ENCODE measurements at places on chromosomes 3 and 15.

DNA sequence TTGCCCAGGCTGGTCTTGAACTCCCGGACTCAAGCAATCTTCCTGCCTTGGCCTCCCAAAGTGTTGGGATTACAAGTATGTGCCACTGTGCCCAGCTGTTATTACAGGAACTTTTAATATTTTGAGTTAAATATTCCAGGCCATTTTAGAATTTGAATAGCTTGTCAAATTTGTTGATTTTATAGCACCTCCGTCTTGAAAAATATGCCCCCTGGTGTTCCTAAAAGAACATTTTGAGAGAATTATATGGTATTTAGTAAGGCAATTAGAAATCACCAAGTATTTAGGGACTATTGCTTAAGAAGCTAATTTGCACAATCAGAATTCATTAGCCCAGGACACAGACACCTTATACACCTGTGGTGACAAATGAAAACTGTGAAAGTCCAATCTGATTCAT lies 23.7 kb downstream of the PDE8A start:
- DNase-seq = no peak

DNA sequence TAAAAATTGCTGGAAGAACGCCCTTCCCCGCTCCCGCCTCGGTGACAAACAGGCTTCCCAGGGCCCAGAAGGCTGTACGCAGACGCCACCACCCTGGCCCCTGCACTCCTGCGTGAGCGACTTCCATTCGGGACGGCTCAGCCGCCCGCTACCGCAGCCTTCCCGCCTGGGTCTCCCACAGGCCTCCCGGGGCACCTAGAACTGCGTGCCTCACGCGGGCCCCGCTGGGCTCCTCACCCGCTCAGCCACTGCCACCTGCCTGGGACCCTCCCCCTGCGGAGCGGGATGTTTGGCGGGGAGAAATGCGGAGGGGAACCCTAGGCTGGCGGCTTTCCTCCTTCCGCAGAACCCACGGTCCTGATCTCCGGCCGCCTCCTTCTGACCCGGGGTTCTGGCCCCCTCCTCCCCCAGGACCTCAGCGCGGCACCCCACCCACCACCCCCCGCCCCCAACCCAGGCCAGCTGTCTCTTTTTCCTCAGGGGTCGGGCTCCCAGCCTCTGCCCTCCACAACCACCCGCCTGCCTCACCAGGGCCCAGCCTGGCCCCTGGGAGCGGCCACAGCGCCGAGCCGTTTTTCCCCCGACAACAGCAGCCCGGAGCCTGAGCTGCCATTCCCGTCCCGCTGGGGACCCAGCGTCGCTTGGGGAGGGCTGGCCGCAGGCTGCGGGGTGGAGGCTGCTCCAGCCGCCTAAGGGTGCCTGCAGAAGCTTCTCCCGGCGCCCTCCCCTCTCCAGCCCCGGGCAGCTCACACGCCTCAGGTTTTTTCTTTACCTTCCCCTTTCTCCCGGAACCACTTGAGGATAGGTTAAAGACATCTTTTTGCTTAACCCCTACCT lies 27.6 kb upstream of the RAB7A start:
- no peak for DNase-seq

DNA sequence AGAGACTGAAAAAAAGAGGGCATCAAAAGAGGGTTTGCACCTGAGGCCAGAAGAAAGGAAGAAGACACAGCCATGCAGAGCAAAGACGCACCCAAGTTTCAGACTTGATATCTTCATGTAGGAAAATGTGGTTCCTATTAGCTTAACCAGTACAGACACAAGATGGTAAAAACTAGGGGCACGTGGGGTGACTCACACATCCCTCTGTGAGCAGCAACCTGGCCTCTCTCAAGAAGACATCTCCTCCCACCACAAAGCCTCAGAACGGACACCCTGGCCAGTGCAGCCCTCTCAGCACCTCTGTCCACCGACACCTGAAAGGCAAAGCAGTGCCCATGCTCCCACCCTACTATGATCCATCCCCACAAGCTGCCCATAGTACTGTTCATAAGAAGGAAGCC lies 33.3 kb downstream of the GLB1 start:
- no peak for DNase-seq

- no peak for DNase-seq
Observed at GRCh38 chr3:156036258-156037053, 83.9 kb upstream of the KCNAB1 start.

- DNase-seq = no peak
Observed at GRCh38 chr15:31563421-31563820, 236.8 kb downstream of the KLF13 start.

- no peak for DNase-seq
Observed at GRCh38 chr3:8632402-8633237, 12.0 kb downstream of the SSUH2 start.

DNA sequence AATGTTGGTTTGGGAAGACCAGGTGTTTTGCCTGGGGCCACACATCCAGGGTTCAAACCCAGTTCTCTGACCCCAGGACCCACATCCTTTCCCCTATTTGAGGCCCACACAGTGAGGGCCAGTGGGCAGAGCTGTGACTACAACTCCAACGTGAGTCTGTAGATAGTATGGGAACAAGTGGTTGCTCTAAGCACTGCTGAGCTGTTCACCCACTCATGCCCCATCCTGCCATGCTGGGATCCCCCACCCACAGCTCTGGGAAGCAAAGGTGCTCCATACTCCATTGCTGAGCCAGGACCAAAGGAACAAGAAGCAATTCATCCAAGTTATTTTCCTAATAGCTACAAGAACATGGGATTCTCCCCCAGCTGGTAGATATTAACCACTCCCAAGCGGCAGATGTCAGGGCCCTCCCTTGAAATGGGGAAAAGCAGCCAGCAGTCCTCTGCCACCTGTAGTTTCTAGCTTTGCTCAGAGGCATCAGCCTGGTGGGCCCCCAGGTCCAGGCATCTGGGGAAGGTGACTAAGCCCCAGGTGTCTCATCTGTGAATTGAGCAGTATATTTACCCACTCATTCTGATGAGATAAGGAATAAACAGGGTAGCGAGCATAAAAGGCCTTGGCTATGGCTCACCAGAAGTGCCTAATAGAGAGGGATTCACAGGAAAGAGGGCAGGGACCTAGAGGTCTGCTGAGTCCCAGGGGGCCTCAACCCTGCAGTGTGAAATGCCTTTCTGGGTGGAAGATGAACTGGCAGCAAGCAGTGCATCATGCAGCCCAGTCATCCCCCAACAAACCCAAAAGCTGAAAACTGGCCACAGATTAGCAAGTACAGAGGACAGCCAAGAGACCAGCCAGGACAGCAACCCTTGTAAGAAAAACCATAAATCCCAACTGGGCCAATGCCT lies 33.4 kb downstream of the POC1A start:
- DNase-seq = no peak

DNA sequence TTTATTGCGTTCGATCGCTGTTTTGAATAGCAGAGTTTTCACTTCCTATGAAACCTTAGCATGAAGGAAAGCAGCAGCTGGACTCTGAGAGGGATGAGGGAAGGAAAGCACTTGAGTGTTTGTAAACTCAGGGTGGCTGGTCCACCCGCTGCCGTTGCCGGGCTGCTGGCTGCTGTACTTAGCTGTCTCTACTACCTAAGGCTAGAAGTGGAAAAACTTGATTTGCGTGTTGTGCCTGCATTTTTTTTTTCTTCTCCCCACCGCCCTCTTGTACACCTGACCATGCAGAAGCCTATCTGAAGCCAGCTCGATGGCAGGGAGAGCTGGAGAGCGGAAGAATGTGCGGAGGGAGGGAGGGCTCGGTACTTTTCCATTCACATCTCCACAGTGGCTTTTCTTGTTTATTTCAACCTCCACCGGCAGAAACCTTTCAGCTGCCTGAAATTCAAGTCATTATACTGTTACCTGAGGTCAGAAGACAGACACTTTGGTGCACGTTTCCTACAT lies 4.8 kb upstream of the BCL6 start:
- no peak for DNase-seq

GRCh38 chr3:171700157-171700556 lies 110.1 kb downstream of the PLD1 start:
- DNase-seq = no peak

Measured in stimulated activated CD8-positive, alpha-beta memory T cell treated with anti-CD3 and anti-CD28 coated beads, Interleukin-7, amount 100 ng/mL, for 1 hour (primary cell).